Activated CD8-positive, alpha-beta T cell treated with anti-CD3 and anti-CD28 coated beads for 36 hours (primary cell): ENCODE measurements at places on chromosomes 13 and 19.
A peak's percentile ranks its signal among the peaks of the same experiment; 100 is the strongest.

GRCh38 chr19:29217616-29218015, 4.7 kb upstream of the UQCRFS1 start:
- DNase-seq = no peak
- H3K27me3 ChIP-seq = peaks cover 24% of the 10 kb centered on the region
- no peaks in the 10 kb centered on the region for H3K36me3 ChIP-seq
- peaks cover 5% of the 10 kb centered on the region for H3K4me1 ChIP-seq
- no peak overlapping the region for H3K27ac ChIP-seq

DNA sequence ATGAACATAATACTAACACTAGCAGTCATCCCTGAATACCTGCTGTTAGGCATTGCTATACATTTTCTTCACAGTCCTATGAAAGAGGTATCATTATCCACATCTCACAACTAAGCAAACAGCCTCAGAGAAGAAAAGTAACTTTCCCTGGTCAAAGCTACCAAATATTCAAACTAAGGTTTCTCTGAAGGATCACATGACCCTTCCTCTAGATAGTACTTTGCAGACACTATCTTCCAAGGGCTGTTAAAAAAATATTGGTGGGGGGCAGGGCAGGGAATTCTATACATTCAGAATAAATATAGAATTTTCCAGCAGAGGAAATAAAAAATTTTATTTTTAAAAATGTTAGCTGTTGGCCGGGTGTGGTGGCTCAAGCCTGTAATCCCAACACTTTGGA, 3.1 kb downstream of the SLC25A30 start:
- H3K36me3 ChIP-seq = peaks cover 6% of the 10 kb centered on the region
- H3K27ac ChIP-seq = no peak overlapping the region
- DNase-seq = no peak
- no peak overlapping the region for H3K4me3 ChIP-seq

DNA sequence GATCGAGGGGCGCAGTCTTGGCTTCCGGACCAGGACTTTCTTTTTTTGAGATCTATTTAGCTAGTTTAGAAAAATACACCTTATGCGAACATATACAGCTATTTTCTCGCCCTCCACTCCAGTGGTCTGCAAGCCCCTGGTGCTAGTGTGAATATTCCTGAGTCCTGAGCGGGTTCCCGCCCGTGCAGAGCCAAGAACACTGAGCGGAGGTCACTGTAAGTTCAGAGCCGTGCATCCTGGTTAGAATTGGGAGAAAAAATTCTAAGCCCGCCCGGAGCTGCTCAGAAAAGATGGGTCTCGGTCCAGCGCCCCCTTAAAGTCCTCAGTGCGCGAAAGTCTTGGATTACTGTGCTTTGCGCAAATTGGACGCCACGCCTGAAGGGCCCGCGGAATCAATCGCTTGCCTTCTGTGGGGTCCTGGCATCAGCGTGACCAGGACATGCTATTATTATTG, 117.7 kb downstream of the KCNRG start:
- no peak overlapping the region for H3K27ac ChIP-seq
- no peak overlapping the region for H3K4me3 ChIP-seq
- peaks cover 38% of the 10 kb centered on the region for H3K4me1 ChIP-seq
- H3K27me3 ChIP-seq = peaks cover 62% of the 10 kb centered on the region

DNA sequence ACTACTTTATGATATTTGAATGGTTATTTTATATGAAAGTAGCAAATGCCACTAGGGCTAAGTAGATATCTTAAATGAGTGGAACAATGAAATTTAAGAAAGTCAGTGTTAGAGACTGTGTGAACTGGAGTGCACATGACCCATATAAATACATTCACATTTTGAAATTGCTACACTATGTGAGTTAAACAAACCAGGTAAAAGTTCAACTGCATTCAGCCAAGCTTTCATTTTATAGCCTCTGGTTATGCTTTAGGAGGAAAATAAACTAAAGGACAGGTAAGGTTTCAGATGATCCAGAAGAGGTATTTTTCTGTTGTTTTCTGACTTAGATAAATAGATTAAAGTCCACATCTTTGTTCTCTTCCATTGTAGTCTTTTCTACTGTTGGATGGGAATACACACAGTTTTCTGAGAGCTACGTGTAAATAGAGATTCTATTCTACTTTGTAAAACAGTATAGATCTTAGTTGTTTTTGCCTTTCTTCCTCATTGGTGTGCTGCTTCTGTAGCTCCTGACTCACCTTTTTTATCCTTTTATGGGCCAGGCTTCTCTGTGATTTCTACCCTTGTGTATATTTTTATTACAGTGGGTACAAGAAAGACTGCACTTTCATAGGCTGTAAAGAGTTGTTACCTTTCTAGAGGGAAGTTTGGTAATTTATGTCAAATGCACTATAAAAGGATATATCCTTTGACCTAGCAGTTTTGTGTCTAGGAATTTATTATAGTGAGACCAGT, 54.6 kb upstream of the KCTD4 start:
- DNase-seq = no peak
- H3K4me3 ChIP-seq = no peak overlapping the region
- peaks cover 12% of the 10 kb centered on the region for H3K36me3 ChIP-seq
- H3K27me3 ChIP-seq = no peaks in the 10 kb centered on the region
- no peak overlapping the region for H3K27ac ChIP-seq

DNA sequence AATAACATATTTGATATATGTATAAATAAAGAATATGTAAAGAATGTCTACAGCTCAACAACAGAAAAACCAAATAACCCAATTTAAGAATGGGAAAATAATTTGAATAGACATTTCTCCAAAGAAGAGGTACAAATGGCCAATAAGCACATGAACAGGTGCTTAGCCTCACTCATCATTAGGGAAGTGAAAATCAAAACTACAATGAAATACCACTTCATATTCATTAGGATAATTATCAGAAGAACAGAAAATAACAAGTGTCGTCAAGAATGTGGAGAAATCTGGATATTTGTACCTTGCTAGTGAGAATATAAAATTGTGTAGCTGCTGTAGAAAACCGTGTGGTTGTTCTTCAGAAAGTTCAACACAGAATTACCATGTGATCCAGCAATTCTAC, 8.4 kb upstream of the SUPT20H start:
- H3K4me1 ChIP-seq = no peaks in the 10 kb centered on the region
- H3K4me3 ChIP-seq = no peak overlapping the region
- H3K27me3 ChIP-seq = no peaks in the 10 kb centered on the region
- H3K27ac ChIP-seq = no peak overlapping the region

- no peak for DNase-seq
- no peaks in the 10 kb centered on the region for H3K36me3 ChIP-seq
- H3K27me3 ChIP-seq = no peaks in the 10 kb centered on the region
- no peak overlapping the region for H3K27ac ChIP-seq
- no peak overlapping the region for H3K4me3 ChIP-seq
- peaks cover 11% of the 10 kb centered on the region for H3K4me1 ChIP-seq
Measured at GRCh38 chr19:42143341-42144234, 11.3 kb upstream of the POU2F2 start.

DNA sequence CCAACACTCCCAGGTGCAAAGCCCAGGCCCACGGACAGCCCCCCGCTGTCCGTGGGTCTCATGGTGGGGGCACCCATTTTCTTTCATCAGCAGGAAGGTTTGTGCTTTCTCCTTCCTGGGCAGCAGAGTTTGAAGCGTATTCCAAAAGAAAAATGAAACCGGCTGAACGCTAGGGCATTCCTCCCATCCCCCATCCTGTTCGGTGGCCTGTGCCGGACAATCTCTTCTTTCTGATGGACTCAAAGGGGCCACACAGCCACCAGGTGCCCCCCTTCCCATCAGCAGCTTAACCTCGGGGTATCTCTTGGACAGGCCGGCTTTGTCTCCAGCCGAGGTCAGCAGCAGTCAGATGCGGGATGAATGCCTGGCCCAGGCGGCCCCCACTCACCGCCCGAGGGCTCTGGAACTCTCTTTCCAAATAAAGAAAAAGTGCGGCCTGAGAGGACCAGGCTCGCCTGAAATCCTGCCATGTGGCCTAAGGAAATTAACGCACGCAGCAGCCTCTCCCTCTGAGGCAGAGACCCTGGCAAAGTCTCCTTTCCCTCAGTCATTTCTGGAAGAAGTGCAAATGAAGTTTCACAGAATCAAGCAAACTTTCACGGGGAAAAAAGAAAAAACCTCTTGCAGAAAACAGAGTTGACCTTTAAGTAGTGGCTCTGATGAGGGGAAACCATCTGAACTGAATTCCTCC, 67.8 kb downstream of the RASA3 start:
- peaks cover 9% of the 10 kb centered on the region for H3K36me3 ChIP-seq
- DNase-seq = no peak
- H3K27ac ChIP-seq = peak overlapping the region; percentile 94
- H3K4me3 ChIP-seq = peak overlapping the region; percentile 66
- no peaks in the 10 kb centered on the region for H3K27me3 ChIP-seq

DNA sequence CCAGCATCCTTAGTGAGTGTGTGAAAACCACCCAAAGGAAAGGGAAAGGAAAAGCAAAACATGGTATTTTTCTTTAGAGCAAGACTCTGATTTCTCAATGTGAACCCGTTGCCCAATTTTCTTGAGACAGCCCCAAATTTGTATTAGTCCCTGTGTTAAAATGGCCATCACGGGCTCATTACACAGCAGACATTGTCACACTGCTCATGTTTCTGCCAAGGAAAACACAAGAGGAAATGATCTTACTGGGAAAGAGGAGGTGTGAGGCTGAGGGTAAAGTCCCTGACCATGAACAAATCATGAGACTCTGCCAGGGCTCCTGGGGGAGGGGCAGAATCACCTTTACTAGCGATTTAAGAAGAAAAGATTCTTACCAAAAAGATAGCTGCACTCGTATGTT, 54.4 kb downstream of the FAM124A start:
- no peak overlapping the region for H3K4me3 ChIP-seq
- no peaks in the 10 kb centered on the region for H3K27me3 ChIP-seq
- DNase-seq = no peak
- H3K36me3 ChIP-seq = no peaks in the 10 kb centered on the region
- no peak overlapping the region for H3K27ac ChIP-seq

DNA sequence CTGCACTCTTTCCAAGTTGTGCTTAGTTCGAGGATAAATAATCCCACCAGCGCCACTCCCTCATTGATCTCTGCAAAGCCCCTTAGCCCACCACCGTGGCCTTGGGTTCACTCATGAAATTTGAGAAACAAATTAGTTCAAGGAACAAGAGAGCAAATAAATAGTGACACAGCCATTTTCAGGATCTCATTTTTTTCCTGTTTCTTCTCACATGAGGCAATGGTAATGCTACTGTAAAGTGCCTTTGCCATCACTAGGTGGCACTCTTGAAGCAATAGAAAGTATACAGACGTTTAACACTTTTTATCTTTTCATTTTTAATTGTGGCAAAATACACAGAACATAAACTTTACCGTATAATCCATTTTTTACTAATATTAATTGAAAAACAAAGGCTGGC, 76.8 kb upstream of the ZNF835 start:
- no peak overlapping the region for H3K27ac ChIP-seq
- peak; percentile 4 for DNase-seq
- peaks cover 6% of the 10 kb centered on the region for H3K36me3 ChIP-seq
- no peak overlapping the region for H3K4me3 ChIP-seq
- no peaks in the 10 kb centered on the region for H3K27me3 ChIP-seq
- no peaks in the 10 kb centered on the region for H3K4me1 ChIP-seq

DNA sequence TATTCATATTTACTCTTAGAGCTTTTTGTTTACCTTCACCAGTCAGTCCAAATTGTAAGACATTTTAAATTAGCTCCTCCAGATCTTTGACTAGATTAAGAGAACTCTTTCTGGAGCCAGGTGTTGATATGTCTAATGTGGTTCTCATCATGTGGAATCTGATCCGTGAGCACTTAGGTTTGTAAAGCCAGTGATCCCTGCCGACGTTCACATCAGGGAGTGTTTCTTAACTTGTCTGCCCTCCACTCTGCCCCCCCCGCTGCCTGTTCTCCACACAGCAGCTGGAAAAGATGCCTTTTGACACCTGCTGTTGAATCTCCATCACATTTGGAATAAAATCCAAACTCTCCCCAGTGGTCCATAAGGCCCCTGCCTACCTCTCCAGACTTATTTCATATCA, 17.7 kb downstream of the METTL21C start:
- H3K27ac ChIP-seq = peak overlapping the region; percentile 61
- no peak for DNase-seq
- peaks cover 17% of the 10 kb centered on the region for H3K4me1 ChIP-seq
- H3K36me3 ChIP-seq = peaks cover 25% of the 10 kb centered on the region
- H3K4me3 ChIP-seq = no peak overlapping the region

GRCh38 chr13:96968027-96968426, 26.2 kb downstream of the OXGR1 start:
- H3K4me1 ChIP-seq = no peaks in the 10 kb centered on the region
- H3K27ac ChIP-seq = no peak overlapping the region
- peaks cover 2% of the 10 kb centered on the region for H3K27me3 ChIP-seq
- DNase-seq = peak; percentile 2
- no peak overlapping the region for H3K4me3 ChIP-seq
- no peaks in the 10 kb centered on the region for H3K36me3 ChIP-seq

- no peaks in the 10 kb centered on the region for H3K4me1 ChIP-seq
- DNase-seq = no peak
- H3K27ac ChIP-seq = no peak overlapping the region
- H3K36me3 ChIP-seq = peaks cover 24% of the 10 kb centered on the region
- no peak overlapping the region for H3K4me3 ChIP-seq
Measured at GRCh38 chr13:41614671-41615527, 157.5 kb downstream of the RGCC start.

- no peaks in the 10 kb centered on the region for H3K27me3 ChIP-seq
- no peak overlapping the region for H3K27ac ChIP-seq
- no peaks in the 10 kb centered on the region for H3K36me3 ChIP-seq
- no peak for DNase-seq
Measured at GRCh38 chr13:37211487-37211886, 106.0 kb upstream of the CSNK1A1L start.

DNA sequence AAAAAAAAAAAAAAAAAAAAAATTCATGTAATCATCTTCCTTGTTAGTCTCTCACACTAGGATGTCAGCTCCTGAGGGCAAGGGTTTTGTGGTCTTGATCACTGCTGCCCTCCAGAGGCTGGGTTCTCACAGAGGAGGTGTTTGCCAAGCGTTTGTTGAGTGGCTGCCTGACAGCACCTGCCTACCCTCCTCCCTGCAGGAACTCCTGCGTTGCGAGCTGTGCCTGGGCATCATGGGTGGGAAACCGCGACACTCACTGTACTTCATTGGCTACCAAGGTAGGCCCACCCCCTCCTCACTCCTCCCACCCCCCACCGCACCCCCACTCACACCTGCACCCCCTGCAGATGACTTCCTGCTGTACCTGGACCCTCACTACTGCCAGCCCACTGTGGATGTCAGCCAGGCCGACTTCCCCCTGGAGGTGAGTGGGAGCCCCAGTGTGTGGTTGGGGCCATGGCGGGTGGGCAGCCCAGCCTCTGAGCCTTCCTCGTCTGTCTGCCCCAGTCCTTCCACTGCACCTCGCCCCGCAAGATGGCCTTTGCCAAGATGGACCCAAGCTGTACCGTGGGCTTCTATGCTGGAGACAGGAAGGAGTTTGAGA, 8.1 kb downstream of the ATG4D start:
- H3K27me3 ChIP-seq = no peaks in the 10 kb centered on the region
- peak overlapping the region; percentile 92 for H3K27ac ChIP-seq
- peak; percentile 73 for DNase-seq
- no peak overlapping the region for H3K4me3 ChIP-seq
- H3K4me1 ChIP-seq = peaks cover 54% of the 10 kb centered on the region
- H3K36me3 ChIP-seq = peaks cover 61% of the 10 kb centered on the region

DNA sequence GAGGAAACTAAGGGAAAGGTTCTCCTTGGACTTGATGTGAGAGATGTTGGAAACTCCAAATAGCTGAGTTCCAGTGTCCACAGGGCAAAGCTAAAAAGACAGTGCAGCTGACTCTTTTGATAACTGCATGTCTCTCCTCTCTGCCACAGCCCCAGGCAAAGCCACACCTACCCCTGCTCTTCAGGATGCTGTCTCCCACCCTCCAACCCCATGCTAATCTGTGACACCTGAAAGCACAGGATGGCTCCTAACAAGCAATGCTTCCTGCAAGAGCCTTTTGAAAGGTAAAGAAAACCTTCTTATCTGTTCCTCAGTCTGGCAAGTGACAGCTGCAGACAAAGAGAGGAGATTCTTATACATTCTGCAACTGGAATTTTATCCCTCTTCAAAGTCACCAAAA, 14.5 kb downstream of the SLC46A3 start:
- peaks cover 27% of the 10 kb centered on the region for H3K36me3 ChIP-seq
- H3K27me3 ChIP-seq = no peaks in the 10 kb centered on the region
- no peak overlapping the region for H3K4me3 ChIP-seq
